ENCODE measurements at places on chromosomes 3 and 15.
A peak's percentile ranks its signal among the peaks of the same experiment; 100 is the strongest.

- no peak for DNase-seq
Measured at GRCh38 chr3:123377243-123377740, 71.6 kb downstream of the ADCY5 start.

GRCh38 chr15:89514186-89514585 lies 17.8 kb upstream of the RHCG start:
- no peak for DNase-seq

DNA sequence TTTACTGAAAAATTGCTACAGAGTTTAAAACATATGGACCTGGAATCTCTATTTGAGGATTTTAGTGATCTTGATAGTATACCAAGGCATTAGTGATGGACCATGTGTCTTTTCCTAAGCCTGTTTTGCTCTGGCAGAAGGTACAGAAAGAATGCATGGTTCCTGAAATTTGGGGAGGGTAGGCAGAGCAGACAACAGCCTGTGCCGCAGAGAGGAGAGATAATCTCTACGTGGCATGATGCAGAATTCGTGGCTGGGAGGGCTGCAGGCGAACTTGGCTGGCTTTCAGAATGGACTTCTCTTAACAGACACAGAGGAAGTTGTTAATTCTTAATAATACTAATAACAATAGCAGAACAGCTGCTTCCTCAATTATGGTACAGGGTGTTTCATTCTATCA lies 137.5 kb upstream of the FOXB1 start:
- no peak for DNase-seq

GRCh38 chr3:177932346-177932745 lies 603.9 kb upstream of the KCNMB2 start:
- DNase-seq = no peak

- peak; percentile 4 for DNase-seq
Measured at GRCh38 chr15:83209333-83209732, 1.7 kb upstream of the HDGFL3 start.

- no peak for DNase-seq
Measured at GRCh38 chr15:75810874-75811498, 32.3 kb upstream of the UBE2Q2 start.

- DNase-seq = no peak
Measured at GRCh38 chr15:29278436-29279105, 8.9 kb upstream of the NSMCE3 start.

- peak; percentile 21 for DNase-seq
Measured at GRCh38 chr3:39809995-39810595, 686 bp downstream of the MYRIP start.

GRCh38 chr3:156554515-156554841 lies 439 bp downstream of the SSR3 start:
- no peak for DNase-seq

DNA sequence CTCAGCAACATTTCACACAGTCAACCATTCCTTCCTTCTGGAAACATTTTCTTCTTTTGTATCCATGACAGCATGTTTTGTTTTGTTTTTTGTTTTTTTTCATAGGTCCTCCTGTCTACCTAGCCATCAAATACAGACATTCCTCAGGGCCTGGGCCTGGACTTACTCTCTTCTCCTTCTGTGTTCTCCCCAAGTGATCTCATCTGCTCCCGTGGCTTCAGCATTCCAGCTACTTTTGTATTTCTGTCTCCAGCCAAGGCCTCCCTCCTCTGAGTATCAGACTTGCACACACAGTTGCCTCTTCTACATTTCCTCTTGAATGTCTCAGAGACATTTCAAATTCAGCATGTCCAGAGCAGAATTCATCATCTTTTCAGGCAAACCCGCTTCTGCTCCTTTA lies 82.4 kb downstream of the HCN4 start:
- no peak for DNase-seq

DNA sequence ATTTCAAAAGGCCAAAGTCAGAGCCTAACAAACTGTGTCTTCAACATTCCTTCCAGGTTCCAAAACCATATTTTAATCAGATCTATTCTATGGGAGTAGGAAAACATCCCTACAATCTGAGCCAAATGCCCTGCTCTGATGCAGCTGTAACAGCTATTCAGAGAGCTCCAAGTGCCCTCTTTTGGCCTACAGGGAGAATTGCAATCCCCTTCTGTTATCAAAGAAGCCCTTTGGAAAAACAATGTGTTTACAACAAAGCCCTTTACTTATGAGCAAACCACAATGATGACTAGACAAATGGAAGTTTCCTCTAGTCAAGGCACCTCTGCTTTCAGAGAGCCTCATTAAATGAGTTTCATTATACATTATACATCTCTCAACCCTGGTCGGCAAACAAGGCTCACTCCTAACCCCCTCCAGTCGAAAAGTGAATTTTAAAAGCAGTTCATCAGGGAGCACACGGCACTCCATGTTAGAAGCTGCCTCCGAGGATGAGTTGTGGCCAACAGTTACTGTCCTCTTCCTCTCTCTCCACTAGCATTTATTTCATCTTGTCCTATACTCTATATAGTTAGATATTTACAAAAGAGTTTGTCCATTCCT lies 42.6 kb upstream of the TMCO5A start:
- DNase-seq = peak; percentile 2

- DNase-seq = no peak
Measured at GRCh38 chr3:151393146-151393830, 8.7 kb upstream of the P2RY12 start.

- no peak for DNase-seq
Measured at GRCh38 chr3:37999836-38000235, 9.2 kb downstream of the VILL start.

DNA sequence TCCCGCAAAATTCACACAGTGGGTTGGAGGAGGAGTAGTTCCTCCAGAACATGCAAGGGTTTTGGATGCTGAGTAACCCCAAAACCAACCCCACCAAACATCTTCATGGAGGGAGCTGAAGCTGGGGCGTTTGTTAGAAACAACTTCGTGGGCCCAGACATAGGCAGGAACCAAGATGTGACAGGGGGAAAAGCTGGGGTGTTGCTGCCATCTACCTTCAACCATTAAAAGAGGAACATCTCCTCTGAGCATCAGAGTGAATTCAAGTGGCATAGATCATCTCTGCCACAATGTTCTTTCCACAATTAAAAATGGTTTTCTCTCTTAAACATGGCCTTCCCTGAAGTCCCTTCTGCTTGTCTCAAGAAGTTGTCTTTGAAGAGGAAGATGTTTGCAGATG lies 20.5 kb downstream of the SIDT1 start:
- DNase-seq = no peak

DNA sequence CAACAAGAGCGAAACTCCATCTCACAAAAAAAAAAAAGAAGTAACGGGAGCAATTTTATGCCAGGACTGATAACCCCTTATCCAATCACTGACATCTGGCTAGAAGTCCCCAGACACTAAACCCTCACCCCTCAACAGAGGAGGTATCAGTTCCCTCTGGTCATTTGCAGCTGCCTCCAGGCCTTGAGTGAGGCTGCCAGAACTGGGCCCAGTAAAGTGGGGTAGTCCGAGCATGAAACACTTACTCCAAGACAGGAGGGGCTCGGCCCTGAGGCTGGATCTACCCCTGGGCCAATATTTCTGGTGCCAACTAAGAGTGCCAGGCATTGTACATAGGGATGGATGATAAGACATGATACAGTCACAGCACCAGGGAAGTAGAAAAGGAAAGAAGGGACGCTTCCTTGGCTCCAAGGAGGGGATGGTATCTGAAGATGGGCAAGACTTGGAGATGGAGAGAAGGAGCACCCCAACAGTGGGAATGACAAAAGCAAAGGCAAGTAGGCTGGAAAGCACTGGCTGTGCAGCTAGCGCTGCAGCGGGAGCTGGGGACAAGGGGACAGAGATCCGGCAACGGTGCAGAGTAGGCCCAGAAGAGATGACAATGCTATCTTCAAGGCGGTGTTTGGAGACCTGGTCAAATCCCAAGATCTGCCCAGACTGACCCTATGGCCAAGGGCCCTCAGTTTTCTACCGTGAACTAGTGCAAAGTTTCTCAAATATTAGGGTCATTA lies 2.2 kb downstream of the XXYLT1 start:
- no peak for DNase-seq

- DNase-seq = no peak
Measured at GRCh38 chr3:192299921-192300320, 427.4 kb downstream of the FGF12 start.

- no peak for DNase-seq
Measured at GRCh38 chr15:76974456-76975036, 20.4 kb upstream of the PSTPIP1 start.

DNA sequence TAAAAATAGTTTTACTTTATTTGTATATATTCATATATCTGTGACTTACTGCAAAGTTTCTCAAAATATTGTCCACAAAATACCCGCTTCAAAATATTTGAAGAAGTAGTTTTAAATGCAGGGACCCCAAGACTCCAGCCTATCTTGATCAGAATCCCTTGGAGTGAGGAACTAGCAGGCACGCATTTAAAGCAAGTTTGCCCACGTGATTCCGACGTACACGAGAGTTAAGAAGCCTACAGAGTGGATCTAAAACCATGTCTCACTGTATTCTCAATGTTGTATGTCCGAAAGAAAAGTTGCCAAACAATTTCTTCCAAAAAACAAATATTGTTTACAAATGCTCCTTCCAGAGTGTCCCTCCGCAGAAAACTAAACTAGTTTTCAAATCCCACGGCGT lies 1.7 kb downstream of the GABRB3 start:
- peak; percentile 2 for DNase-seq

- peak; percentile 66 for DNase-seq
Measured at GRCh38 chr3:179719048-179719734, 66.4 kb downstream of the USP13 start.

GRCh38 chr15:52114261-52115055 lies 1.9 kb upstream of the BCL2L10 start:
- no peak for DNase-seq

DNA sequence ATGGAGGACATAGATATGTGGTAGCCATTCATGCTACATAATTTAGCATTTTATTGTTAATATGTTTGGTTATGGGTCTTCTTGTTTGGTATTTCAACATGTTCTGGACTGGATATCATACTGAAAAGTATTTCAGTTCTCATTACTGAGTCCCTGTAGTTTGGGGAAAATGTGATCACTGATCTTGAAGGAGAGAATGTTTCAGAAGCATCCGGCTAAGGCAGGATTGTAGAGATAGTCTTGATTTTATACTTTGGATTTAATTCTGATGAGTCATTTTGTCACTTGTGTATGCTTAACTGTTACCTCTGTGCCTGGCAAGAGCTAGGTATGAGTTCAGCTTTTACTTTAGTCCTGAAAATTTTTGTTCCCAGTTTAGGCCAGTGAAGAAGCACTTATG lies 7.1 kb downstream of the CHD2 start:
- DNase-seq = no peak

- DNase-seq = no peak
Measured at GRCh38 chr3:46669191-46669999, 24.1 kb downstream of the ALS2CL start.

DNA sequence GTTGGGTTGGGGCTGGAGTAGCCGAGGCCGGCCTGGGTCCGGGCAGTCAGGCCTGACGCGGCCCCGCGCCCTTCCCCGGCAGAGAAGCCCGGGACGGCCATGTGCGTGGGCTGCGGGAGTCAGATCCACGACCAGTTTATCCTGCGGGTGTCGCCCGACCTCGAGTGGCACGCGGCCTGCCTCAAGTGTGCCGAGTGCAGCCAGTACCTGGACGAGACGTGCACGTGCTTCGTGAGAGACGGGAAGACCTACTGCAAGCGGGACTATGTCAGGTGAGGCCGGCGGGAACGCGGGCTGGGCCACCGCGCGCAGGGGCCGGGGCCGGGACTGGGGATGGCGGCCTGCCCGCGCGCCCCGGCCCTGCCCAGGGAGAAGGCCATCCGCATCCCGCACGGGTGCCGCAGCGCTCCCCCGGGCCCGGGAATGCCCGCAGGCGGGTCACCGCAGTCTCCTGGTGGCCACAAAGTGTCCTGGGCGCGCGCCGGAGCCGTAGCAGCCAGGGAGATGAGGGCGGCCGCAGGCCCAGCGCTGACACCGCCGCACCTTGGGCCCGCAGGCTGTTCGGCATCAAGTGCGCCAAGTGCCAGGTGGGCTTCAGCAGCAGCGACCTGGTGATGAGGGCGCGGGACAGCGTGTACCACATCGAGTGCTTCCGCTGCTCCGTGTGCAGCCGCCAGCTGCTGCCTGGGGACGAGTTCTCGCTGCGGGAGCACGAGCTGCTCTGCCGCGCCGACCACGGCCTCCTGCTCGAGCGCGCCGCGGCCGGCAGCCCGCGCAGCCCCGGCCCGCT lies 1.3 kb downstream of the ISL2 start:
- DNase-seq = no peak

DNA sequence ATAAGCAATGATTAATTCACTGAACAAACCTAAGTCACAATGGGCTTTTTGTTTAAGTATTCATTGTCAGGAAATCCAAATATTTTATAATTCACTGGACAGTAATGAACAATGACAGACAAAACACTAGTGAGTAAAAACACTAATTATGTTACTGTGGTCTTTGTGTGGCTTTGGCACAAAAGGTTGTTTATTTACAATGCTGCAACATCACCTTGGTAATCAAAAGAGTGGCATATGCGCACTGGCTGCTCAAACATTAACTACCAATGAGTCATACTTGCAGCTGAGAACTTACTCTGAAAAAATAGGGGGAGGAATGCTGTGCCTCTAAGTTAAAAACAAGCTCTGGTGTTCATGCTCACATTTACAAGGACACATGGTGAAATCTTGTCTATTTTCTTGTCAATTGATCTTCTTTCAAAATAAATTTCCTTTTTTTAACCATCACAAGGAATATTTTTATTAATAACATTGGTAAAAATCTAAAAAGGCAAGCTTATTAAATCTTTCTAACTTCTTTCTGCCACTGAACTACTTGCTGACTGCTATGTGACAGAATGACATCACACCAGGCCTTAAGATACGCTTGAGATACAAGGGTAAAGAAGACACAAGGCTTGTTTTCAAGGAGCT lies 85.2 kb upstream of the PPIB start:
- DNase-seq = peak; percentile 70

GRCh38 chr3:38723569-38724391 lies 74.3 kb upstream of the SCN5A start:
- DNase-seq = no peak

- DNase-seq = no peak
Measured at GRCh38 chr3:121482660-121483059, 63.1 kb downstream of the POLQ start.

GRCh38 chr3:117526470-117527079 lies 817.0 kb downstream of the TUSC7 start:
- peak; percentile 56 for DNase-seq

- DNase-seq = no peak
Measured at GRCh38 chr15:31373096-31373865, 46.6 kb downstream of the KLF13 start.

DNA sequence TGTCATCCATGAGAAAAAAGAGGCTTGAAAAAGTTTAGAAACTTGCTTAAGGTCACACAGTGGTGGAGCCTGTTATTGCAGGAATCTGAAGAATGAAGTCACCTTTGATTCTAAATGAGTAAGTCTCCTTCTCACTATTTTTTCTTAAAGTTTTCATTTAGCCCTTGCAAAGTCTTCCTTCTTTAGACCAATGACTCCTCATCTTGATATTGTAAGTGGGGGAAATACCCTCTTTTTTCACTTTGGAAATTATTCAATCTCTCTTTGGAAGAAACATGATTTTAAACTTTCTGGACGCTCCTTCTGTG lies 787 bp upstream of the SLMAP start:
- peak; percentile 6 for DNase-seq

GRCh38 chr3:61929617-61930016 lies 368.2 kb downstream of the PTPRG start:
- DNase-seq = no peak

GRCh38 chr3:37130448-37130847 lies 43.9 kb downstream of the LRRFIP2 start:
- DNase-seq = no peak
